Breast epithelium (tissue), 4 donors: ENCODE measurements at places on chromosomes 2 and 18. TPM values are rescaled to one million over a fixed set of nuclear protein-coding genes. Genes with fewer than 3 reads are reported as not detected.

DNA sequence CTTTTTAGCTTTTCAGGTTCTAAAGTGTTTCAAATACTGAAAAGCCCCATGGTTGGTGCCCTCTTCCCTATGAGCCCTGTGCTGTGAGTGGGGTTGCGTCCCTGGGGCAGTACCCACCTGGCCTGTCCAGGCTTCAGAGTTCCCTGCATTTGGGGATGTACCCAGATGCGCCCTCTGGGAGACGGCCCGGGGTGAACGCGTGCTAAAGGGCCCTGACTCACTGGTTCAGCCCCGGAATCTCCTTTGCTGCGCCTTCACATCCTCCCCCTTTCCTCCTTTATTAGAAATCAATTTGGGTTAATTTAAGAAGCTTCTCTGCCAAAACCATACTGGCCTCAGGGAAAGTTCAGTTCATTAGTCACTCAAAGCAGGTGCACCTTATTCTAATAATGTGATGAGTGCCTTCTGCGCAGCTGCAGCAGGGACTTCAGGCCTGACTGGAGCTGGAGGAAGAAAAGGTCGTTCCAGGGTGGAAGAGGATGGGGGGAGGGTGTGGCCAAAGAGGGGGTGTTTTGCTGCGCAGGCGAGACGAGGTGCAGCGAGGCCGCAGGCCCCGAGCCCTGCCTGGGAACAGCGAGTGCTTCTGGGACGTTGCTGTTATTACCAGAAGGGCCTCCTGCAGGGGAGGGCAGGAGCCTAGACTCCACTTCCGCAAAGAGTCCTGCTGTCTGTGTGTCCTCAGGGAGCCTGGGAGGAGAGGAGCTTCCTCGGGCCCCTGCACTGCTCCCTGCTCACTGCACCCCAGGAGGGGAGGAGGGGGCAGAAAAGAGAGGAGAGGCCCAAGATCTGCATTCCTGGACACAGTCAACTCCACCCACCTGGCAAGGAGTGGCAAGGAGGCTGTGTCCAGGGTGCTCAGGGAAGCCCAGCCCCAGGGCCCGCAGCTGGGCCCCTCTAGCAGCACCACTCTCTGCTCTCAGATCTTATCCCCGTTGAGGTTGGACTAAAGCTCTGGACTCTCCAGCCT is 223.2 kb upstream of the PXDN start:
- H3K36me3 ChIP-seq, result no peaks in the 10 kb centered on the region
- no peak overlapping the region for H3K4me3 ChIP-seq
- H3K27ac ChIP-seq, result no peak overlapping the region
- no peaks in the 10 kb centered on the region for H3K27me3 ChIP-seq
- H3K4me1 ChIP-seq, result no peaks in the 10 kb centered on the region

- H3K4me3 ChIP-seq, result no peak overlapping the region
- H3K27me3 ChIP-seq, result no peaks in the 10 kb centered on the region
- H3K36me3 ChIP-seq, result no peaks in the 10 kb centered on the region
- H3K27ac ChIP-seq, result no peak overlapping the region
- no peaks in the 10 kb centered on the region for H3K4me1 ChIP-seq
- DNase-seq, result no peak
Measured at GRCh38 chr2:219270055-219270372, 9.2 kb upstream of the DNAJB2 start.

DNA sequence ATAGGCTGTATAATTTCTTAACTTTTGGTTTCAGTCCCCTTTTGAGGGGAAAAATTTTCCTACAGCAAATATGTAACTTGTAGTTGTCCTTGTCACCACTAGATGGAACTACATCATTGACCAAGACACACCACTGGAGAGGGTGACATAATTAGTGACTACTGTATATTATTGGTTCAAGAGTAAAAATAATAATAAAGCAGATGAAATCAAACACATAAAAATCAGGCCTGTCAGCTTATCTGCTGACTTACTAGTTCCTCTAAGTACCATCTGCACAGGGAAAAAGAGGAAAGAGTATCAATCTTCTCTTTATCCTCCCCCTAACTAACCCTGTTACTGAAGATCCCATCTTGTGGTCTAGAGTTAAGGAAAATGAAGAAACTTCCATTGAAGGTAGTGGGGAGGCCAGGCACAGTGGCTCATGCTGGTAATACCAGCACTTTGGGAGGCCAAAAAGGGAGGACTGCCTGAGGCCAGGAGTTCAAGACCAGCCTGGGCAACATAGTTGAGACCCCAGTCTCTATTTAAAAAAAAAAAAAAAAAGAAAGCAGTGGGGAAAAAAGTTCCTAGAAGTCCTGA is 29.6 kb upstream of the ENOSF1 start:
- no peak overlapping the region for H3K27ac ChIP-seq
- no peak overlapping the region for H3K4me3 ChIP-seq
- DNase-seq, result no peak

DNA sequence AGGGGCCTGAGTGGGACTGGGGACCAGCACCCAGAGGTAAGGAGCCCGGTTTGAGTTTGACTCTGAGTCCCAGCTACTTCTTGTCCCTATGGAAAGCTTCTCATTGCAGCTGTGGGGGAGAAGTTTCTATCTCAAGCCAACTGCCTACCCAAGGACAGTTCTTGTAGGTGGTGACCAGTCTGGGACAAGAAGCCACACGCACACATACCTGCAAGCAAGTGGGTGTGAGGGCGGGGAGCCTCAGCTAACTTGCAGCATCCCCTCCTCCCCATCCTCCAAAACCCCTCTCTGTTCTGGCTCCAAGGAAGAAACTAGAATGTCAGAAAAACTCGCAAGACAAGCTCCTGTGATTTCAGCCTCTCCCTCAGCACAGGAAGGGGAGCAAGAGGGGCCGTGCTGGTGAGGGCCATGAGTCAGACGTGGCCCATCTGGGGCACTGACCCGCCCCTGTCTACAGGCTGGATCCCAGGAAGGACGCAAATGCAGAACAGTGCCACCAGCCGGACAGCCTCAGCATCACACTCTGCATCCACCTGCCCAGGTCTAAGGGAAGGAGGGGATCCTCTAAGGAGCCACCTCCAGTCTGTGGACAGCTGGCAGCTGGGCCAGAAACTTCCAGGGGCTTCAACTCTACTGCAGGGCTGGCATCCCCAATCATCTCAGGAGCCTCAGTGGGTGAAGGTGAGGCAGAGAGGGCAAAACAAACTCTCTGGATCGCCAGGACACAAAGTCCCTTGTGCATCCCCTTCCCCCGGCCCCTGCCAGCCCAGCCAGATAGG is 103.4 kb downstream of the TNS1 start:
- H3K36me3 ChIP-seq, result no peaks in the 10 kb centered on the region
- H3K4me3 ChIP-seq, result no peak overlapping the region
- peak; percentile 83 for DNase-seq
- H3K27me3 ChIP-seq, result no peaks in the 10 kb centered on the region
- H3K4me1 ChIP-seq, result peaks cover 8% of the 10 kb centered on the region

DNA sequence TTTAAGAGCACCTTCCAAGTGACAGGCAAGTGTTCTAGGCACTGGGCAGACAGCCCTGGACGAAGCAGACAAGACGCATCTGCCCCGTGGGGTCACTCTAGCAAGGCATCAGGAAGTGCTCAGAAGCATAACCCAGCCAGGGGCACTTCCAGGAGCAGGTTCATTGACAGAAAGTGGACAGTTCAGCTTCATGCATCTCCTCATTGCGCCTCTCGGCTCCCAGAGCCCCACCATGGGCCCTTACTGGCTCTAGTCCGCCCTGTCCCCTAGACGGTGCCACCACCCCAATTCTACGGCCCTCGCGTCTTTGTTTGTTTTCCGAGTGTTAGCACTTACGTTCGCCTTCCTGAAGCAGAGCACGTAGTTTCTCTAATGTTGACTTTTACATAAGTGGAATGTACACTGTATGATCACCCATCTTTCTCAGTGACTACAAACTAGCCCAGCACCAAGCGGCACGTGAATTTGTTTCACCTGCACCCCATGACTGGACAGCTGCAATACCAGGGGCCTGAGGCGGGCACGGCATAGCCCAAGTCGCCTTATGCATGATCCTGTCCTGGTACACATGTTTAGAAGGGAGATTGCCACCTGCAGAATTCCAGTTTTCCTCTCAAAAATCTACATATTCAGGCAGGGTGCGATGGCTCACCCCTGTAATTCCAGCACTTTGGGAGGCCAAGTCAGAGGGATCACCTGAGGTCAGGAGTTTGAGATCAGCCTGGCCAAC is 33.2 kb downstream of the SNED1 start:
- no peaks in the 10 kb centered on the region for H3K36me3 ChIP-seq
- no peaks in the 10 kb centered on the region for H3K27me3 ChIP-seq
- no peak overlapping the region for H3K4me3 ChIP-seq
- H3K27ac ChIP-seq, result no peak overlapping the region
- DNase-seq, result peak; percentile 11

DNA sequence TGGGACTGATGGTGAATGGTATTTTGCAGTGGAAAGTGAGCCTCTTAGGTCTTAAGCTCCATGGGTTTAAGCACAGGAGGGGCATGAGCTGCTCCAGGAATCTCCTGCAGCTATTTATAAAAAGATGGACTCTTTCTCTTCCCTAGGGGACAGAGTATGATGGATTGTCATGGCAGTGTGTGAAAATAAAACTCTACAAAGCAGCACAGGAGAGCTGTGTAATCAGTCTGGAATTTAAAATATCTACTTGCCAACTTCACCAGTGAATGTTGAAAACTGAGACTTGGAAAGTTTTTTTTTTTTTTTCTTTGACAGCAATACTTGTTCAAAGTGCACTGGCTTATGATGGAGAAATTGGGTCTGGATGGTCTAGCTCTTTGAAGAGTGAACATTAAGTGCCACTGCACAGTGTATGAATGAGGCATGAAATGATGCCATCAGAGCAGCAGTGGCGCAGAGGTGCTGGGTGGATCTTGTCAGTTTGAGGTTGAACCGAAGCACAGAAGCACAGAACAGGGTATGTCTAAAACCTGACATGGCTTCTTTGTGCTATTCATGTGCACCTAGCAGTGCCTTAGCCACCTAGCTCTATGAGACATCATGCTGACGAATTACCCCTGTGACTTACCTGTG is 245.4 kb downstream of the PTPRM start:
- no peak overlapping the region for H3K27ac ChIP-seq
- H3K4me1 ChIP-seq, result no peaks in the 10 kb centered on the region
- no peaks in the 10 kb centered on the region for H3K36me3 ChIP-seq
- H3K27me3 ChIP-seq, result no peaks in the 10 kb centered on the region
- H3K4me3 ChIP-seq, result no peak overlapping the region

GRCh38 chr2:83686863-83687262 is 772.2 kb downstream of the SUCLG1 start:
- no peaks in the 10 kb centered on the region for H3K27me3 ChIP-seq
- no peak for DNase-seq
- no peaks in the 10 kb centered on the region for H3K36me3 ChIP-seq
- no peak overlapping the region for H3K4me3 ChIP-seq
- H3K4me1 ChIP-seq, result no peaks in the 10 kb centered on the region

GRCh38 chr2:68837861-68838341 is 33.3 kb downstream of the BMP10 start:
- no peaks in the 10 kb centered on the region for H3K4me1 ChIP-seq
- H3K36me3 ChIP-seq, result no peaks in the 10 kb centered on the region
- H3K27ac ChIP-seq, result no peak overlapping the region
- no peak for DNase-seq
- H3K27me3 ChIP-seq, result no peaks in the 10 kb centered on the region

- peak within 1 kb of the TSS; percentile 79 for H3K27ac ChIP-seq
- H3K27me3 ChIP-seq, result no peaks in the 10 kb centered on the region
- peak; percentile 47 for DNase-seq
- H3K4me3 ChIP-seq, result peak within 1 kb of the TSS; percentile 0
Measured at GRCh38 chr2:218260742-218261422, at the start of gene GPBAR1. TSS of gene GPBAR1 (plus strand) at chr2:218261015. CDS start at chr2:218262725, 1,710 bp downstream.

GRCh38 chr2:181662287-181662686 is 5.4 kb upstream of the CERKL start:
- no peak overlapping the region for H3K27ac ChIP-seq
- no peaks in the 10 kb centered on the region for H3K4me1 ChIP-seq
- H3K4me3 ChIP-seq, result no peak overlapping the region
- H3K27me3 ChIP-seq, result no peaks in the 10 kb centered on the region

DNA sequence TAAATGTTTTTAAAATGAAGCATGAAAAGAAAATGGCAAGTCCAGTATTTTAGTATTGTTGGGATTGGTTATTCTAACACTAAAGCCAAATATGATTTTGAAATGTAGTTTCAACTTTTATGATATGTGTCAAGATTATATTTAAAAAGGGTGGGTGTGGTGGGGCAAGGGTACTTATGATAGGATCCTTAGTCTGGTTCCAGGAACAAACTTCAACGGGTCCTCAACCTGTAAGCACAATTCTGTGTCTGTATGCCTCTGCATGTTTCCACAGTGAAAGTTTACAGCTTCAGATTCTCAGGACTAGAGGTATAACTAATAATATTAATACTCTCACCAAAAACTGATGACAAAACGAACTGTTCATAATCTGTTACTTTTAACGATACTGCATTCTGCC is 5.8 kb downstream of the USP34 start:
- H3K27ac ChIP-seq, result no peak overlapping the region
- H3K27me3 ChIP-seq, result no peaks in the 10 kb centered on the region
- no peaks in the 10 kb centered on the region for H3K36me3 ChIP-seq

DNA sequence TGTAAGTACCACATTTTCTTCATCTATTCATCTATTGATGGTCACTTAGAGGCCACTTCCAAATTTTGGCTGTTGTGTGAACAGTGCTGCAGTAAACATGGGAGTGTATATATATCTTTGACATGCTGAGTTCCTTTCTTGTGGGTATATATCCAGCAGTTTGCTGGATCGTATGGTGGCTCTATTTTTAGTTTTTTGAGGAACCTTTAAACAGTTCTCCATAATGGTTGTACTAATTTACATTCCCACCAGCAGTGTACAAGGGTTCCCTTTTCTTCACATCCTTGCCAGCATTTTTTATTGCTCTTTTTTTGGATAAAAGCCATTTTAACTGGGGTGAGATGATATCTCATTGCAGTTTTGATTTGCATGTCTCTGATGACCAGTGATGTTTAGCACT is 7.3 kb upstream of the ATP5MC3 start:
- no peak overlapping the region for H3K4me3 ChIP-seq
- no peaks in the 10 kb centered on the region for H3K4me1 ChIP-seq
- no peak for DNase-seq
- H3K27ac ChIP-seq, result no peak overlapping the region
- H3K36me3 ChIP-seq, result no peaks in the 10 kb centered on the region

DNA sequence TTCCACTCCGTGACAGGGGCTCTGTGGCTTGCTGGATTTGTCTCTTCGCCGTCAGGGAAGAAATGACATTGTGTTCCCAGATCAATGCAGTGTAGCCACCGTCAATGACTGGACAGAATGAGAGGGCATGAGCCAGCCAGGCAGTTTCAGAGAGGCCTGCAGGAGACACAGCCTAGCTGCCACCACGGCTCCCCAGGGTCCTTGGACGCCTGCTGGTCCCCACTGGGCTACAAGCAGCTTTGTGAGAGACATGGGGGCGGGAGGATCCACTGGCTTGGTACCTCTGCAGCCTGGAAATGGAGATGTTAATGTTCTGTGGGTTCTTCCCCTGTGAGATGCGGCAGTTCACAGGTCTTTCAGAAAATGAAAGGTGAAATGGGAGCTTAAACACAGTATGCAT is 12.1 kb upstream of the AMER3 start:
- H3K27ac ChIP-seq, result no peak overlapping the region
- no peaks in the 10 kb centered on the region for H3K36me3 ChIP-seq
- H3K4me1 ChIP-seq, result no peaks in the 10 kb centered on the region
- no peak overlapping the region for H3K4me3 ChIP-seq

The GBX2 gene
- total RNA-seq, result not detected

The CFAP53 gene
- 3.4 TPM for total RNA-seq
